ENCODE measurements at places on chromosomes 7 and 10. TPM values are rescaled to one million over a fixed set of nuclear protein-coding genes. Genes with fewer than 3 reads are reported as not detected.
A peak's percentile ranks its signal among the peaks of the same experiment; 100 is the strongest.

SYNPO2L gene
- 12.1 TPM for total RNA-seq

COBL gene
- total RNA-seq = 0.69 TPM

TET1 gene
- total RNA-seq = 21.0 TPM

TRIM74 gene
- total RNA-seq = 2.0 TPM

DNA sequence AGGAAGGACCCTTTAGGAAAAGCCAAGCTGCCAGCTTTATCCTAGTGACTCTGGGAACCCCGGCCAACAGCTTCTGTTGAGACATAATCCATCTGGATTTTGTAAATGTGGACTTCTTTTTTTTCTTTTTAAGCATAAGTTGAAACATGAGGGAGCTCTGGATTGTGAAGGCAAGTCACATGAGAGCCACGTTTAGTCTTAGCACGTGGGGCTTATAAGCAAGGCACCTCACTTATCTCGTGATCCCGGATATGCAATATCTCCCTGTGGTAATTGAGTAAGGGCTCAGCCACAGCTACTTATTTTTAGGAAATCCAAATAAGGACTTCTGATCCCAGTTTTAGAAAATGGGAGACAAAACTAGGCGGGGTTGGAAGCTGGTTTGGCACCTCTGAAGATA lies 111.2 kb upstream of the PTN start:
- DNase-seq = peak; percentile 92

- peak; percentile 73 for DNase-seq
Measured at GRCh38 chr7:84524714-84525694, 330.4 kb upstream of the SEMA3A start.

- no peak for DNase-seq
Measured at GRCh38 chr7:132520591-132521280, 55.5 kb downstream of the PLXNA4 start.

DNA sequence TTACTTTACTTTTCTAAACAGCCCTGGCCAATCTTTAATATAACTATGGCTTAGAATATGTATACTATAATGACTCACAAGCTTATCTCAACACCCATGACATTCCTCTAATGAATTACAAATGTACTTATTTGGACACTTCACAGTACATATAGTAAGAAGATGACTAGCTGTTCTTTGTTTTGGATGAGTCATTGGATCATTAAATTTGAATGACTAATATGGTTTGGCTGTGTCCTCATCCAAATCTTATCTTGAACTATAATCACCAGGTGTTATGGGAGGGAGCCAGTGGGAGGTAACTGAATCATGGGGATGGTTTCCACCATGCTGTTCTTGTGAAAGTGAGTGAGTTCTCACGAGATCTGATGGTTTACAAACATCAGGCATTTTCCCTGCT lies 807.5 kb upstream of the SORCS1 start:
- peak; percentile 57 for DNase-seq

GRCh38 chr7:7491044-7491443 lies 44.6 kb downstream of the COL28A1 start:
- DNase-seq = no peak

DNA sequence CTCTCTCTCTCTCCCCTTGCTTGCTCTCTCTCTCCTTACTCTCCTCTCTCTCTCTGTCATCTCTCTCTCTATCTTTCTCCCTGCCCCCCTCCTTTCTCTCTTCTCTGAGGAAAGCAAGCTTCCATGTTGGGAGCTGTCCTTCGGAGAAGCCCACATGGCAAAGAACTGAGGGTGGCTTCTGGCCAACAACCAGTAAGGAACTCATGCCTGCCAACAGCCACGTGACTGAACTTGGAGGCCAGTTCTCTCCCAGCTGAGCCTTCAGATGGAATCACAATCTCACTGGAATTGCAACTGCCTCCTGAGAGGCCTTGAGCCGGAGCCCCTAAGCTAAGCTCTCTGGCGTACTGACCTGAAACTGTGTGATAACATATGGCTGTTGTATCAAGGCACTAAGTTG lies 12.0 kb upstream of the DHTKD1 start:
- DNase-seq = no peak

DNA sequence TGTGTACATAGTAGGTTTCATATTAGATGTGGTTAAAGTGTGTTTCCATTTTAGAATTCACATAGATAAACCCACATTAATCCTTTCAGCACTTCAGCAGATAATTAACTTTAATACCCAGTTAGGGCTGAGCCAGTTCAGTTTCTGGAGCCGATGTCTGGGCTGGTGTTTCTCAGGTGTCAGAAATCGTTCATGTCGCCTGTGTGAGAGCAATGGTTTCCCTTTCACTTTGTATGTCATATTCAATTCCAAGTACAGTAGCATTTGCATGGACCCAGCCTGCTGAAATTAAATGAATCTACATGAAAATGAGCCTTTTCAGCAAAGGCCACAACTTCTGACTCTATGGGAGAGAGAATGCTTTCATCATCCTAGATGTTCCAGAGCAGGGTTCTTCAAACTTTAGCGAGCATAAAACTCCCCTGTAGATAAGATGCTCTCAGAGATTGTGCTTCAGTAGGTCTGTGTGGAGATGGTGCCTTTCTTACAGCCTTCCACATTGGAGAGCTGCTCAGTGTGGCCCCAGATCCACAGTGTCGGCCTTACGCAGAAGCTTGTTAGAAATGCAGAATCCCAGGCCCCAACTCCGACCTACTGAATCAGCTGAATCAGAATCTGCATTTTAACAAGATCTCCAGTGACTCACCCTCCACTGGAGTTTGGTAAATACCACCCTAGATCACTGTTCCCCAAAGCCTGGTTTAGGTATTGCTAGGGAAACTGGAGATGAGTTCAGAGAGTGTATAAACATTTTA lies 19.6 kb downstream of the WIPF3 start:
- peak; percentile 44 for DNase-seq

GRCh38 chr7:141071260-141071854 lies 2.5 kb upstream of the TMEM178B start:
- peak; percentile 21 for DNase-seq

GRCh38 chr10:11115337-11115736 lies 97.7 kb downstream of the CELF2 start:
- no peak for DNase-seq

- DNase-seq = peak; percentile 39
Measured at GRCh38 chr7:2521952-2522591, 2.5 kb downstream of the LFNG start.

DNA sequence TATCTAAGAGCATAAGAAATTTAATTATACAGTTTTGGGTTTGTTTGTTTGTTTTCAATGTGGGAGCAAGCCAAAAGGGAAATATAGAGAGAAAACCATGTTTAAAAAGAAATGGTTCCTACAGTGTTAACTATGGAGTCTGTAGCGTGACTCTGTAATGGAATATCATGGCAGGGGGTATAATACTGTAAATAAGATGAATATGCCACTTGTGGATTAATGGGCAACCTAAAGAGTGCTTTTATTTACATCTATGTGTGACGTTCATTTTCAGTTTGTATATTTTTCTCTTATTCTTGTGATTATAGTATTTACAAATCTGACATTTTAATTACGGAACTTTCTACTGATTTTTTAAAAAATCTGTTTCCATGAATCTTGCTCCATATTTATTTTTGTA lies 95.9 kb downstream of the POLL start:
- no peak for DNase-seq

- DNase-seq = no peak
Measured at GRCh38 chr7:22351329-22351692, 5.6 kb downstream of the RAPGEF5 start.

- no peak for DNase-seq
Measured at GRCh38 chr7:158291998-158292397, 295.6 kb downstream of the PTPRN2 start.

GRCh38 chr10:112338957-112339356 lies 35.0 kb upstream of the ACSL5 start:
- no peak for DNase-seq

- DNase-seq = no peak
Measured at GRCh38 chr10:79385804-79386531, 38.7 kb downstream of the PPIF start.

DNA sequence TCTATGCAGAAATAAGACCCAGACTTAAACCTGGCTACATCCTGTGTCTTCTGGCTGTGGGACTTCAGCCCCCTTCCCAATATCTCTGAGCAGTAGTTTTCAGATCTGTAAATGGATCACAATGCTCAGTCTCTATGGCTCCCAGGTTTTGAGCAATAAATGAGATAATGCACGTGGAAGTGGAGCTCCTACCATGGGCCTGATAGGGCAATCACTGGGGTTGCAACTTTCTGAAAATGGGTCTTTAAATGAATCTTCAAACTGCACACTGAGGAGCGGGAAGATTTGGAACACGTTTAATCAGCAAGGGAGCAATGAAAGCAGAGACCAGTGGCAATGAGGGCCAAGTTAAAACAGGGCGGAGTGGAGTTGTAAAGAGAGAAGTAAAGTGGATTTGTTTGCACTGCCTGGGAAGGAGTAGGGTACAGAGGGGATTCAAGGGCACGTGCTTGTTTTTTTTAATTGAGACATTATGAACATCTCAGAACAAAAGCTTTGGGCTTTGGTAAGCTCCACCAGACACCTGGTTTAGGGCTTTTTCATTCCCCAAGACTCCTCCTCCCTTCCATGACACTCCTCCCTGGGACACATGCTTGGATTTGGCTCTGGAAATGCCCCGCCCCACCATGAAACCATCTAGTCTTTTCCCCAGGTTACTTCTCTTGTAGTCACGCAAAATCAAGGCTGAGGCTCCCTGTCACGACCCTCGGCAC lies 42.7 kb downstream of the PAPSS2 start:
- no peak for DNase-seq
